Type B pancreatic cell (in vitro differentiated cells): ENCODE measurements at places on chromosomes 11 and 22.

DNA sequence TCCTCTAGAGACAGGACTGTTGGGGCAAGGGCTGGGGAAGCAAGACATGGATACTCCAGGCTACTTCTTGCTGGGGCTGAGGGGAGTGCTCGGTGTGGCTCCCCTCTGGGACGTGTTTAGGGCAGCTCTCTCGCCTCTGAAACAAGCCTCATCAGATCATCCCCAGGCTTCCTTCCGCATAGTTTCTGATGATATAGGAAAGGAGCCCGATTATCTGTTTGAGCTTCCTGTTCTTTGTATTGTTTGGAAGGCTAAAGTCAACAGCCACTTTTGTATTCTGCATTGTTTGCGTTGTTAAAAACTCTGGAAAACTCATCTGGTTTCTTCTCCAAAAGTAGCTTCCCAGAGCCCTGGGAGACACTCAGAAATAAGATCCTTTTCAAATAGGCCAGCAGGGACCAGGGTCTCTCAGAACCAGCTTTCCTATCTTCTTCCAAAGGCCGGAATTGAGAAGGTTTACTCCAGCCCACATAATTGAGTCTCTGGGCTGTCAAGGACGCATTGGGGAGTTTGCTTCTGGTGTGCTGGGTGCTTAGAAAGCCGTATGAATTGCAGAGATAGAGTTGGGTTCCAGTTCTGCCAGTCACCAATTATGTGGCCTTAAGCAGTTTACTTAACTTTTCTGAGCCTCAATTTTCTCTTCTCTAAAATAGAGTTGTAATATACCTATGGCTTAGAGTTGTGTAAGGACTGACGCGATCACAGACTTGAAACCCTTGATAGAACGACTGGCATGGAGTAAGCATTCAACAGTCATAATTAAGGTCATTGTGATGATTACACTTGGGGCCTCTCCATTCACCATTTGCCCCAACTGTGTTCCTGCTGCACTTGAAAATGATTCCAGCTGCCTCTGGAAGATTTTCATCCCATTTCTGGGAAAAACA lies 19.1 kb downstream of the CD44 start:
- no peak for DNase-seq

GRCh38 chr11:74306435-74307175 lies 4.8 kb downstream of the P4HA3 start:
- DNase-seq, result no peak

DNA sequence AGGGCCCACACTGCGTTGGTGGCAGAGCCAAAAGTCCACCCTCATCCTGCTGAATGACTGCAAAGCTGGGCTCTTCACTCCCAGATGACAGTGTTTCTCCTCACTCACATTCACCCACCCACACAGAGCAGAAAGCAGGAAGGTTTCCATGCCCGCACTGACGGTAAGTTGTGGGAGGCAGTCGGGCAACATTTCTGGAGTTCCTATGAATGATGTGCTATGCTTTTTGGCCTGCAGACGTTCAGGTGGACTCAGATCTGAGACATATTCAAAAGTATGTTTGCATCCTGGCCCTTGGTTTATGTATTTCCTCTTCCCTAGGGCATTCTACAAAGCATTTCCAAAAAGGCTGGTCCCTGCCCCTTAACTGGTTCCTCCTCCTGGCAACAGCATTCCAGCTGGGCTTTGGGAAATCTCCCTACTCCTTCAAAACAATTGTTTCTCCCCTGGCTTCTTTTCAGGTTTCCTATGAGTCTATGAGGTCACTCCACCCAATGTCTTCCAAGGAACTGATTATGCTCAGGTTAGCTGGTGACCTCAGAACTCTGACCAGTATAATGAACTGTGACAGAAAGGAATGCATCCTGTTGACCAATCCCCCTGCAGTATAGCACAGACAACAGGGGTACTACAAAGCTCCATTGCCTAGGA lies 36.4 kb downstream of the PACSIN2 start:
- no peak for DNase-seq

- no peak for DNase-seq
Measured at GRCh38 chr11:2118677-2119076, 20.5 kb downstream of the IGF2 start.

DNA sequence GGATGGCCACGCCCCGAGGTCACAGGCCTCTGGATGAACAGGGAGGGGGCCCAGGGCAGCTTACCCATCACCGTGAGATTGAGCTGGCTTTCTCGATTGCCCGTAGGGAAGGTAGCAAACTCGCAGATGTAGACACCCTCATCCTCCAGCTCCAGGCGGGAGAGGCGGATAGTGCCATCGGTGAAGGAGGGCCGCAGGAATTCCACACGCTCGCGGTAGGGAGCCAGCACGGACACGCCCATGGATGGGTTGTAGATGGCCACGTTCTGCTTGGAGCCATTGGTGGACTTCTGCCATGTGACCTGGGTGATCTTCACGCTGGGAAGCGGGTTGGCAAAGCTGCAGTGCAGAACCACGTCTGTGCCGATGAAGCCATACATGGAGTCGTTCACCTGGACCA lies 50.6 kb downstream of the NECTIN1 start:
- no peak for DNase-seq

GRCh38 chr11:3201677-3202181 lies 16.9 kb downstream of the MRGPRG start:
- no peak for DNase-seq

DNA sequence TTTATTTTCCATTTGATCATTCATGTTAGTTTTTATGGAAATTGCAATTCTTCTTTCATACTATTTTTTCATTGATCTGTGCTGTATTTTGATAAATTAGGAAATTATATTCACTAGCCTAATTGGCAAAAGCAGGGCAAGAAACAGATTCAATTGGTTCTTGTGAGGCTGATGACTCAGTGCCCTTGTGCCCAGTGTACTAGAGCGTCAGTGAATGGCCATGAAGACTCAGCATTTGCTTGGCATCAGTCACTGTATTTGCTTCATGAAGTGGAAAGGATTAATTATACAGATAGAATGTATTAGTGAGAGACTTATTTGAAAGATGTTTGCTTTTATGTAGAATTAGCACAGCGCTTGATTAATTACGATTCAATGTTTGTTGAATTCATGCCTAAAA lies 31.8 kb downstream of the MRGPRX1 start:
- DNase-seq, result no peak

GRCh38 chr11:128701086-128701485 lies 7.2 kb downstream of the FLI1 start:
- DNase-seq, result no peak

GRCh38 chr11:313304-313786 lies 495 bp upstream of the IFITM1 start:
- DNase-seq, result no peak

GRCh38 chr11:87092567-87092966 lies 54.8 kb downstream of the TMEM135 start:
- no peak for DNase-seq

GRCh38 chr22:40534379-40535188 lies 101.9 kb downstream of the MRTFA start:
- no peak for DNase-seq

- no peak for DNase-seq
Measured at GRCh38 chr11:129408865-129409444, 33.3 kb downstream of the BARX2 start.

GRCh38 chr11:122271137-122271536 lies 155.1 kb upstream of the BLID start:
- no peak for DNase-seq

GRCh38 chr11:17354601-17354991 lies 3.0 kb downstream of the NCR3LG1 start:
- no peak for DNase-seq

- DNase-seq, result no peak
Measured at GRCh38 chr22:42813501-42813900, 43.6 kb downstream of the ARFGAP3 start.

GRCh38 chr11:45983471-45983845 lies 61.0 kb downstream of the LARGE2 start:
- no peak for DNase-seq

GRCh38 chr11:72815110-72815618 lies 953 bp downstream of the ATG16L2 start:
- no peak for DNase-seq

DNA sequence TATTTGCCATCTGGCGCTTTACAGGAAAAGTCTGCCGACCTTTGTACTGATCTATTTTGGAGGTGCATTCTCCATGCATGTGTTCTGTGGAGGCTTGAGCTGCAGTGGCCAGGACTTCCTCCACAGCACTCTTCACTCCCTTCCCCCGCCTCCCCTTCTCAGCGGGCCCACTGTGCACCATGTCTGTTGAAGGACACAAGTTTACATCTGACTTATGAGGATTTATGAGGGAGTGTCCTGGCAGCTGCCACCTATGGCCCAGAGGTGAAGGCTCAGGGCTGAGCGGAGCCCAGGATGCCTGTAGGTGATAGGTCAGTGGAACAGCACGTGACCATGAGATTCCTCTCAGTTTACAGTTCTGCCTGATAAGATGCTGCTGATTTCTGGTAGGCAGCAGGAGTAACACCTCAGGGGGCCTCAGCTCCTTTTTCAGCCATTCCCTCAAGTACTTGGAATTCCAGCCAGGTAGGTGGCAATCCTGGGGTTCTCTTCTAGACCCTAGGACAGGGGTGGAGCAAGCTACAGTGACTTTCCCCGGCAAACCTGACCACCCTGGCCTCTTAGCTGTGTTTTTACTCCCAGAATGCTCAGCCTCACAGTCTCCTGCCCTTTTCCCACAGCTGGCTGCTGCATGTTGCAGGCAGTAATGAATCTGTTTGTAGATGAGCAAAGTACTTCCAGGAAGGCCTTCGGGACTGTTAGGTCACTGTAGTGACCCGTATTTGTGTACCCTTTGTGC lies 59.9 kb downstream of the PPFIBP2 start:
- no peak for DNase-seq

DNA sequence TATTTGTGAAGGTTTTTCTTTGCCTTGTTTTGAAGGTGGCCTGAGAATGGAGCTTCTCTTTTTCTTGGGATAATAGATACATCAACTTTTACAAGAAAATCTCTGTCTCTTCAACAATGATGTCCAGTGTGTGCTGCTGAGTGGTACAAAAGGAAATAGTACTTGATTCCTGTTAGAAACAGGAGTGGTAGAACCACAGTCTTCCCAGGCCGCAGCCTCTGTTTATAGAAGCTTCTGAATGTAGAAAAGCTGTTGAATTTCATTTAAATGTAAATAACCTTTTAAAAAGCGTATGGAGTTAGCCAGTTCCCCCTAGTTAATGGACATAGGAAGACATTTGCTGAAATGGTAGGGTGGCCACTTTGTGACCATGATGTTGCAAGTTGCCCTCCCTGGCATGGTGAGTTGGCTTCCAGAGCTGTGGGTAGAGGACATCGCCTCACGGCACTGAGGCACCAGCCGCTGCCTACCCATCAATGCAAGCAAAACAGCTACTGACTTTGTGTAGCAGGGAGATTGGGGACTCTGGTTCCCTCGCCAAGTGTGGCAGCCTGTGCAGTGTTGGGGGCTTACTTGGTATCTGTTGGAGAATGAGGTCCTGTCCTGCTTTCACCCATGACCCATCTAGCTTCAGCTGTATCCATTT lies 31.6 kb downstream of the C11orf91 start:
- no peak for DNase-seq

- DNase-seq, result no peak
Measured at GRCh38 chr11:134469627-134470026, 57.6 kb upstream of the B3GAT1 start.

GRCh38 chr11:123754101-123754568 lies at the start of gene OR6X1:
OR6X1 (minus strand) TSS chr11:123754518; CDS start chr11:123754518, 0 bp downstream.
- DNase-seq, result no peak

DNA sequence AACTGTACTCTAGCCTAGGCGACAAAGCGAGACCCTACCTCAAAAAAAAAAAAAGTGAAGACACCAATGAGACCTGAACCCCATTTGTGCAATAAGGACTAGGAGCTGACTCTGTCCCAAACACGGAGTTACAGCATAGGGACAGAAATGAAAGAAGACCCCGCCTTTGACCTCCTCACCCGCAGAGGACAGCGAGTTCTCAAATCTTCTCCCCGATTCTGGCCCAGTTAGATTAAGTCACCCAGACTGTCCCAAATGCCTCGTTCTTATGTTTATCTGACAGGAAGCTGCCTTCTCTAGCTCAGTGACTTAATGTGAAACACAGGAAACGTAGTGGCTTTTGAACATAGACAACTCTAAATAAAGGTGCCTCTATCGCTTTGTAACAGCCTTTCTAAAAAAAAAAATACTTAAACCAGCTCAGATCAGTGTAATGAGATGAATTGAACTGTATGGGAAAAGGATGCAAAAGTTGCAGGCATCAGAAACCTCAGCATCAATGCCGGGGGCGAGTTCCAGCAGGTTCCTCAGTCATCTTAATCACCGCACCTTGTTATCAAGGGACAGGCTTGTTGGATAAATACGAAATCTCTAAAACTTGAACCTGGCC lies 10.6 kb downstream of the MYH9 start:
- DNase-seq, result no peak

DNA sequence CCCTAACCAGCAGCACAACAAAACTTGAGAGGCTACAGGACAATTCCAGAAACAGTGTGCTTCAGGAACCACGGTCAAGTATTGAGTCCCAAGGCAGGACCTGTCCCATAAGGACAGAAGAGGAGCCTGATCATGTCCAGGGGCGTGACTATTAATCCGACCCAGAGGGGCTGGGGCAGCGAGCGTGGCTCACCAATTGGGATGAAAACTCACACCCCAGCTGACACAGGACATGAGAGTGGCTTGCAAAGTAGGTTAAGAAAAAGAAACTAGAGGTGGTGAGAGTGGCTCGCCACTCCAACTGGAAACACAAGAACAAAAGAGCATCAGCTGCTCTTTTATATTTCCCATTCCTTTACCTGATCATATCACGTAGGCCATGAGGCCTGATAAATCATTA lies 16.0 kb upstream of the FEZ1 start:
- DNase-seq, result no peak

GRCh38 chr11:1906181-1906580 lies 13.3 kb upstream of the TNNT3 start:
- DNase-seq, result no peak

GRCh38 chr22:19396934-19397733 lies 34.4 kb downstream of the HIRA start:
- DNase-seq, result no peak

DNA sequence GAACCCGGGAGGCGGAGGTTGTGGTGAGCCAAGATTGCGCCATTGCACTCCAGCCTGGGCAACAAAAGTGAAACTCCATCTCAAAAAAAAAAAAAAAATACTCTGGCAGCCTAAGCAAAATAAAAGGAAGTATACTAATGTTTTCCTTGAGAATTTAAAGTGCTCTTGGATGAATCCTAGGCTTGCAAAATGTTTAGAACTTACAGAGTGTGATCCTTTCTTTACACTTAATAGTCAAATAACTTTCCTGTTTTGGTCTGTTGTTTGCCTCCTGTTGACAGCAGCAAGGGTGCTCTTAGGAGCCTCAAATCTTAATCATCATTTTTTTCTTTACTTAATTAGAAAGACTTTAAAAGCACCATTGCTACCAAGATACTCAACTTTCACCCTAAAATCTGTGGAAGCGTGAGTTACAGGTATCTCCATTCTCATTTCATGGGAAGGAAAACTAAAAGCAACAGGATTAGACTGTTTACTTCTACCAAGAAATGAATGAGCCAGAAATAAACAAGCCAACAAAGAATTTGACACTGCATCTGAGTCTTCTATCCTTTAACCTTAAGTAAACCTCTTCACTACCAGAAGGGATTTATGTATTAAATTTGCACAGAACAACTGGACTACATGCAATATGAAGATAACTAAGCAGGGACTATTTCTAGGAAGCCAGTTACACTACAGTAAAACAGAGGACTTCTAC lies 38.7 kb upstream of the CRTAM start:
- no peak for DNase-seq

GRCh38 chr22:39215070-39215396 lies 29.7 kb downstream of the PDGFB start:
- DNase-seq, result peak; percentile 16

- DNase-seq, result no peak
Measured at GRCh38 chr11:46127150-46127638, 5.9 kb upstream of the PHF21A start.
